ENCODE measurements at places on chromosomes 16 and 17.
A peak's percentile ranks its signal among the peaks of the same experiment; 100 is the strongest.

- no peak for DNase-seq
Observed at GRCh38 chr17:80561541-80562114, 17.0 kb downstream of the RPTOR start.

- no peak for DNase-seq
Observed at GRCh38 chr16:28604186-28604565, 5.7 kb downstream of the SULT1A1 start.

DNA sequence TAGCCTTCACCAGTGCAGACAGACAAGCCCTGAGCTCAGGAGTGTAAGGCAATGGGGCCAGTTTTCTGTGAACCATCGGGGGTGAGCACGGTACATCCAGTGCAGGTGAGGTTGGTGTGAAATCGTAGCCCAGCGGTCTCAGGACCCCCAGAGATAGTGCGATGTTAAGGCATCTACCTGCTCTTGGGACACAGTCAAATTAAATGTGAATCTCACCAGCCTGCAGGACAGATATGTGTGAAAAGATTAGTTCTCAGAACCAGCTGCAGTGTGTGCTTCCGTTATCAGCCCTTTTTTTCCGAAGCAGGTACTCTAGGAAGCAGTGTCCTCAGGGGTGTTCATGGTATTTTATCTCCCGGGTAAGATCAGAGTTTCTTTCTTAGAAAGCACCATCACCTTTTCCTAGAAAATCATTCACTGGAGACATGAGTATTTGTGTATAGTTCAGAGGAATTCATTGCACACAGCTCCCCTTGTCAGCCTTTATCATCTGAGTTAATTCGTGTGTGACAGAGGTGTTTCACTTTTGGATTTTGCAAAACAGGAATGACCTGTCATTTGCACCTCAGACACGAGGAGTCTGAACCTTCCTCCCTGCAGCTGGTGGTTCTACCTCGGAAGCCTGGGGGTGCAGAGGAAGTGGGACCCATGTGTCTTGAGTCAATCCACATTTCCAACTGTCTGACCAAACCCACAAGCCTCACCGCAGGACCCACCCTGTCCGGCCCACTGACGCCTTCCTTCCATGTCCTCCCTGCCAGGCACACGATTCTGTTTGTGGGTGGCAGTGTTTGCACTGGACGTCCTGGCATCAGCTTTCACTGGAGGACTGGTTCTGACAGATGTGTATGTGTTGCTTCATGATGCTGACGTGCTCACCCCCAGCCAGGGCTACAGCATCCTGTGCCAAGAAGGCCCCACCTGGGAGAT is 107.8 kb downstream of the CLEC16A start:
- DNase-seq, result peak; percentile 51

DNA sequence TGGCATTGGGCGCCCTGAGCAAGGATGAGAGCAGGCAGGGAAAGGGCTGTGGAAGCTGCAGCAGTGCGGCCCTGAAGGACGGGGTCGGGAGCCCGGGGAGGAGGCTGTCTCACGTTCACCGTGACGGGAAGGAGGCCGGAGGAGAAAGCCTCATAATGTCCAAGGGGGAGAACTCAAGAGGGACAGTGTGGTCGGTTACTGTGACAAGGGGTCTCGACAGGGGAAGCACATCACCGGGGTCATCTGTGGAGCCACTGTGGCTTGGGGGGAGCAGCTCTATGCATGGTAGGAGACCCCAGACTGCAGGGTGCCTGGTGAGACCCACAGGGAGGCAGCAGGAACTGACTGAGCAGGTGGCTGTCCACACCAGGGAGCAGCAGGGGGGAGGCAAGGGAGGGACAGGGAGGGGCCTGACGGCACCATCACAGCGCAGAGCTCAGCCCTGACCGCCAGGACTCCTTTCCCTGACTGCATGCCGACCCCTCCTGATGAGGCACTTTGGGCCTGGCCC is 154.6 kb upstream of the CHMP6 start:
- DNase-seq, result no peak

DNA sequence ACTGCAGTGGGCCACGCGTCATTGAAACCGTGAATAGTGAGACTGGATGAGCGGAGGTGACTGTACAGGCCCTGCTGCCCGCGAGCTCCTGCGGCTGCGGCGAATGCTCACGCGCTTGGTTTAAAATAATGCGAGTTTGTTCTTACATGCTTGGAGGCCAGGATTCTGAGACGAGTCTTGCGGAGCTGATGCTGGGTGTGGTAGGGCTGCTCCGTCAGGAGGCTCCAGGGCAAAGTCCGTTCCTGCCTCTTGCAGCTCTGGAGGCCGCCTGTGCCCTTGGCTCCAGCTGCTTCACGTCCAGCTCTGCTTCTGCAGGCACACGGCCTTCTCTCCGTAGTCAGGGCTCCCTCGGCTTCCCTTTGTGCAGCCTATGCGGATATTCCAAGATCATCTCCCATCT is 9.5 kb downstream of the ACSF3 start:
- DNase-seq, result no peak

GRCh38 chr16:49875806-49876715 is 20.1 kb upstream of the ZNF423 start:
- no peak for DNase-seq

GRCh38 chr17:21248500-21248899 is 4.7 kb downstream of the NATD1 start:
- no peak for DNase-seq

- DNase-seq, result peak; percentile 79
Observed at GRCh38 chr16:57091975-57092785, at the start of gene CPNE2. Gene CPNE2, plus strand, starts transcription at chr16:57092583. Its CDS starts 18,160 bp downstream, at chr16:57110743.

DNA sequence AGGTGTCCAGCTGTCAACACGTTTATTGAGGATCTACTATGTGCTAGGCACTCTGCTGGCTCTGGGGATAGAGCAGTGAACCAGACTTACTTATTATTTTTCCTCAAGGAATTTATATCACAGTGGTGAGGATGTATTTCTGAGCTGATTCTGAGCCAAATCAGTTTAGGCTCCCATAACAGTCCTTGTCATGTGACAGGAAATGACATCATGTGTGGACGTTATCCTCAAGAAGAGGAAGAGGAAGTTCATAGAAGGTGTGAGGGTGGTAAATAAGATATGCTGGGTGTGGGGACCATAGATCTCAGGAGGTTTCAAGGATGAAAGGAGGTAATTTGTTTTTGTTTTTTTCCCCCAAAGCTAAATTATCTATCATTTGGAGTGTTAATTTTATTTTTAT is 873.5 kb upstream of the EEF2KMT start:
- no peak for DNase-seq

DNA sequence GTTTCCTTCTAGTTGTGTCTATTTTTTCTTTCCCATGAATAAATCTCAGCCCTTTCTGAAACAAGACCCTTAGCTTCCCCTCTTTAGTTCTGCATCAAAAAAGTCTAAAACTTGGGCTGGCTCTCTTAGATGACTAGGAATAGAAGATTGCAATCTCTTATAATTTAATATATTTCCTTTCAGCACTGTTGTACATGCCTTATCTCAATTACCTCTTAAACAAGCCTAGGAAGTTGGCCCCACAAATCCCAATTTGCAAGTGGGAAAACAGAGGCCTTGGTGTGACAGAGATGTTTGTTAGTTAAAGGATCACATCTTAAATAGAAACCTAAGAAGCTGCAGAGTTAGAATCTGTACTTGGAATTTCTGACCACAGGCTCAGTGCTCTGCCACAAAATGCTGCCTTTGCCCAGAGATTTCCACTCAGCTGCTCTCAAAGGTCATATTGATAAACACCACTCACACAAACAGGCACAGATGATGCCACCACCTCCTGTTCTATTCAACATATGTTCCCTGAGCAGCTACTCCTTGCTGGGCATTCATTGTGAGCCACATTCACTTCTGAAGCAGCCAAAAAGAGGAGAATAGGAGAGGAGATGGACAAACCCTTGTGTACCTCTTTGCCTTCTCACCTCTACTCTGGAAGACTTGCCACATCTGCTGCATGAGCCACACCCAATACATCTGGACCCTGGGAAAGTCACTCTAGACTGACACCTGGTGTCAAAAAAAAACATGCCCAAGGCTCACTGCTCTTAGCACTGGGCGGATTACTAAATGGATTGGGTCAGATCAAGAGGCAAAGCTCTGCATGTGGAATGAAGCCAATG is 5.5 kb downstream of the CCDC182 start:
- DNase-seq, result no peak

DNA sequence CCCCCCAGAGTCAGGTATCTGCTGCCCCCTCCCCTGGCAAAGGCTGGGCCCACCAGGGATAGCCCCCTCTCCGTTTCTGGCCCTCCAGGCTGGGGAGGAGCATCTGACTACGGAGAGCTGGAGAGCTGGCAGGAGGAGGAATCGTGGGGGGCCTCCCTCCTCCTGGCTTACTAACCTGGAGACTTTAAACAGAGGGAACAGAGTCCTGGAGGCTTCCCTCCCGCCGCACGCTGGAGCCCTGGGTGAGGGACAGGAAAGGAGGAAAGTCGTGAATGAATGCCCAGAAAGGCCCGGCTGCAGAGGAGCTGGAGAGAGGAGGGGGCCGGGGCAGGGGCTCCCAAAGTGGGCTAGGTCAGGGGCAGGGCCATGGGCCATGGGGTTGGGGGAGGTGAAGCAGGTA is 9.9 kb downstream of the SRCIN1 start:
- no peak for DNase-seq

DNA sequence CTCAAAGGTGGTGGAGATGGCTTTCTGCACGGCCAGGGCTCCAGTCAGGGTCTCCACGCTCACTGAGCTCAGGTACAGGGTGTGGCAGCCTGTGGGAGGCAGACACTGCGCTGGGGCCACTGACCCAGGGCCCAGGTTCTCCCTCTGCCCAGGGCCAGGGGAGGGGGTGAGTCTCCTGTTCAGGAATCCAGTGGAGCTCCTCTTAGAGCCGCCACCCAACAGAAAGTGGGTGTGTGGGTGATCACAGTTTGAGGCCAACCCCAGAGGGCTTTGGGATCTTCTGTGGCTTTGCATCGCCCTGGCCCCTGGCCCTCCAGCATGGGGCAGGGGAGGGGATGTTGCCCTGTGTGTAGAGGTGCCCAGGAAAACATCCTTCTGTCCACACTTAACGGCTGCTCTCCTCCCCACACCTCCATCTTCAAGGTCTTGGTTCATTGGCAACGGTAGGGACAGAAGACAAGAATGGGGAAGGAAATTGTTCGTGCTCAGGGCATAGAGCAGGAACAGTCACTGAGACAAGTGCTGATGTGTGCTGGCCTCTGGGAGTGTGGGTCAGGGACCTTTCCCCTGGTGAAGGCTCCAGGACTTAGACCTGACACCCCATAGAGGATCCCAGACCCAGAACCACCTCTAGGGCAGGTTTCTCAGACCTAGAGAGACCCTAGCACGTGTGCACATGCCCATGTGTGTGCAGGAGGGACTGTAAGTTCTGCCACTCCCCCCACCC is 21.5 kb downstream of the TNS4 start:
- no peak for DNase-seq

DNA sequence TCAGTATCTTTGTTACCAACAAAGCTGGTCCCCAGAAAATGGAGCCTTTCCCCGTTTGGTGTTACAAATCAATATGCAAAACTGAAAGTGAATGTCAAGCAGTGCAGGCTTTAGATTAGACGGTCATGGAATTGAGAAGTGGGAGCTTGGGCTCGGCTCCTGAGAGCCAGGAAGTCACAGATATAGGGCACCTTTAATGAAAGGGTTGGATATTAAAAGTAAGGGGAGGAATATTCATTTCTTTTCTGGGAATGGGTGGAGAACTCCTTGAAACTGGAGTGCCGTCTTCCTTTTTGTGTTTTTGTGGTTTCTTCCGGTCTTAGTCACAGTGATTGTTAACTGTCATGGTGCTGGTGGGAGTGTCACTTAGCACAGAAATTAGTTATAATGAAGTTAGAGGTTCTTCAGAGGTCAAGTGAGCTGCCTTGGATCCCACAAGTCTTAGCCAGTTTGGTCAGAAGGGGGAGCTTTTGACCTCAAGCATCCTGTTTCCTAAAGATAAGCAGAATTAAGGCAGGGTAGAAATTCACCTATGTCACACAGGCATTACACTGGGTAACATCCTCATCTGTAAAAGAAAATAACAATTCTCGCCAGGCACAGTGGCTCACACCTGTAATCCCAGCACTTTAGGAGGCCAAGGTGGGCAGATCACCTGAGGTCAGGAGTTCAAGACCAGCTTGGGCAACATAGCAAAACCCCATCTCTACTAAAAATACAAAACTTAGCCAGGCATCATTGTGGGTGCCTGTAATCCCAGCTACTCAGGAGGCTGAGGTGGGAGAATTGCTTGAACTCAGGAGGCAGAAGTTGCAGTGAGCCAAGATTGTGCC is 9.6 kb upstream of the EIF1 start:
- no peak for DNase-seq

- no peak for DNase-seq
Observed at GRCh38 chr16:7921345-7921744, 588.7 kb downstream of the RBFOX1 start.

- no peak for DNase-seq
Observed at GRCh38 chr16:68749432-68749831, 12.3 kb downstream of the CDH1 start.

- DNase-seq, result no peak
Observed at GRCh38 chr17:2346475-2346874, 9.2 kb downstream of the SGSM2 start.

GRCh38 chr16:9422762-9423513 is 331.5 kb downstream of the HAPSTR1 start:
- no peak for DNase-seq

DNA sequence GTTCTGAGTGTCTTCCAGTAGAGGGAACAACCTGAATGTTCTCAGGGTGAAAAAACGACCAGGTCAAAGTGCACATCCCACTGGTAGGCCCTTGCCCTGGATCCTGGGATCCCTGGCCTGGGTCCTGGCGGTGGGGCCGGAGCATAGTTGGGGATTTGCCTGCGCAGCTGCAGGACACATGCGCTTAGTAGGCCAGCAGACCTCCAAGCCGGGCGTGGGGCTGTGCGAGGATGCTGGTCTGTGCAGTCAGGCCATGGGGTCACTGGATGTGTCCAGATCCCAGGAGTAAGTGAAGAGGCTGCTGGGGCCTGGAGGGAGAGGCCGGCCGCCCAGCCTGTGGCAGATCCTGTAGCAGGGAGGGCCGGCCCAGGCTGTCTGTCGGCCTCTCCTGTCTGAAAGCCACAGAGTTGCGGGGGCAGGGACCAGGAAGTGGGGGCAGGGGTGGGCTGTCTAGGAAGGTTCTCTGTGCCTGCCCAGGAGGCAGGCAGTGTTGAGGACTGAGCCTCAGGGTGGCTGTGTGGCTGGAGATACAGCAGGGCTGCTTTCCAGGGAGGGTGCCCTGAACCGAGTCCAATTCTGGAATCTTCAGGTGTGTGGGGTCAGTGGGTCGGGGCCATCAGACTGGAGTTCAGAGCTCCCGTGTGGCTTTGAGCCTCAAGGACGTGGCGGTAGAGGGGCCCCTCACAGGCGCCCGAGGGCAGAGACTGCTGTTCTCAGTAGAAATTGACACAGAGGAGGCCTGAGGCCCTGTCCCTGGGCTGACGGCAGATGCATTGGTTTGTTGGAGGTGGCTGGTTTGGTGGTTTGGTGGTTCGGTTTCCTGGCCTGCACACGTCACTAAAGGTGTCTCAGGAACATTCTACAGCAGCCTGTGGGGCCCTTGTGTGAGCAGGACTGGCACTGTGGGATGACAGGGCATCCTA is 17.2 kb upstream of the NUDT16L1 start:
- no peak for DNase-seq
